ENCODE measurements at places on chromosomes 2 and 18. TPM values are rescaled to one million over a fixed set of nuclear protein-coding genes. Genes with fewer than 3 reads are reported as not detected.

Gene BMP10
- not detected for total RNA-seq

Gene NAT8
- total RNA-seq, result not detected

Gene PIEZO2
- total RNA-seq, result 1.3 TPM

Gene NTSR2
- total RNA-seq, result not detected
